ENCODE measurements at places on chromosomes 7 and 10. TPM values are rescaled to one million over a fixed set of nuclear protein-coding genes. Genes with fewer than 3 reads are reported as not detected.
A peak's percentile ranks its signal among the peaks of the same experiment; 100 is the strongest.

- peak; percentile 53 for DNase-seq
These were observed 186.6 kb upstream of the LYZL1 start for GRCh38 chr10:29102233-29102632.

- no peak for DNase-seq
These were observed 4.8 kb downstream of the NYAP1 start for GRCh38 chr7:100488333-100489095.

DNA sequence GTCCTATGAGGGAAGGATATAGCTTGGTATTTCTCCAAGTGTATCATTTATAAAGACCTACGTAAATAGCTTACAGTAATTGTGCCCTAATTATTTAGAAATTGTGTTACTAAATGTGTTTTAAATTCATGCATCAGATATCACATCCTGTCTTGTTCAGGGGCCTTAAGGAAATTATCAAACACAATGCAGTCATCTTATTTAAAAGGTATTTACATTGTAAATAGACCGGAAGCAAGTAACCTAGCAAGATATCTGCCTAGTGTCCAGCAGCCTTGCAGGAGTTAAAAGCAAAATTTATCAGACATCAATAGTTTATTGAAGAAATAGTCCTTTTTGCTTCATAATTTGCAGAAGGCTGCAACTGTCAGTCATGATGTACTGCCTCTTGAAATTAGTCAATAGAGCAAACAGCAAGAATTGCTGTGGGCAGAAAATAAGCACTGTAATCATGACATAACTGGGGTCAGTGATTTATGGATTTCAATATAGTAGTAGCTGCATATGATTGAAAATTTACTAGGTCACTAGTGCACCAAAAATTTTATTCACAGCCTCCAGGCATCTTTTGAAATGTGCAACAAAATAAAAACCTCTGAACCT, 23.1 kb downstream of the GLRX3 start:
- DNase-seq: no peak

RBP3 gene
- total RNA-seq: not detected

DNA sequence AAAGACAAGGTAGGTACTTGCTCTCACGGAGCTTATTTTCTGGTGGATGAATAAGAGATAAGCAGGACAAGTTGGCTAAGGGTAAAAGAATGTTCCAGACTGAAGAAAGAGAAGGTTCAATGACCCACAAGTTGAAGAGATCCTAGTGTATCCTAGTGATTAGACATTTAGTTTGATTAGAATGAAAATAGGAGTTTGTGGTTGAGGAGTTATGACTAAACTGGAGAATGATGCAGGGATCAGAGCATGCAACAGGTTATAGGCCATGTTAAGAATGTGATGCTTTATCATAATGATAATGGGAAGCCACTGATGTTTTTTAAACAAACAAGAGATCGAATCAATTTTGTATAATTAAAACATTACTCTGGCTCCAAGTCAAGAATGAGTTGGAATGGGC, 357.2 kb downstream of the HPSE2 start:
- no peak for DNase-seq

GRCh38 chr10:24416248-24416647, 207.3 kb downstream of the KIAA1217 start:
- no peak for DNase-seq

GRCh38 chr10:104281694-104282093, 12.7 kb downstream of the GSTO2 start:
- no peak for DNase-seq

Data from RPMI7951 (cell line).